Lung microvascular endothelial cell (primary cell): ENCODE measurements at places on chromosomes 5 and 9. TPM values are rescaled to one million over a fixed set of nuclear protein-coding genes. Genes with fewer than 3 reads are reported as not detected.

Gene COL23A1
- under 0.01 and 0.40 TPM in 2 replicates for total RNA-seq

Gene CNTLN
- 5.4 and 6.2 TPM in 2 replicates for total RNA-seq

Gene CTNND2
- total RNA-seq, result not detected in 2 replicates

Gene RLN2
- 0.65 and 0.99 TPM in 2 replicates for total RNA-seq

Gene SCGB3A2
- total RNA-seq, result not detected in 2 replicates

Gene CCDC192
- not detected in 2 replicates for total RNA-seq

Gene SPZ1
- not detected in 2 replicates for total RNA-seq

Gene CLTA
- total RNA-seq, result 221 and 243 TPM in 2 replicates

Gene PCDHB2
- total RNA-seq, result 1.3 and 2.2 TPM in 2 replicates

Gene LCP2
- total RNA-seq, result 0.20 and 0.22 TPM in 2 replicates

- no peak for DNase-seq
Measured at GRCh38 chr9:98962181-98962560, 18.5 kb downstream of the COL15A1 start.

DNA sequence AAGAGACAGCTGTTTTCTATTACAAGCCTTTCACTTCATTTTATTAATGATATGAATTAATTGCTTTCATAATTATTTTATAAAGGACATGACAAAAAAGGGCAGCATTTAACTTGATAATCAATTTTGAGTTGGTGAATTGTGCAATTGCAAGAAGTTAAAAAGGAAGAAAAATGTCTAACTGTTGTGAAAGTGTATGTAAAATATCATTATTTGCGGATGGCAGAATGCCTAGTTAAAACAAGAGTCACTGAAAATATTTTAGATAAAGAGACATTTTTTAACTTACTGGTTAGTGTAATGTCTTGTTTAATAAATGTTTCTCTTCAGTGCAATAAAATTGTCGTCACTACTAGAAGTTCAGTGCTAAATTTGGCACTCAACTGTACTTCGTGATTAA, 57.6 kb upstream of the HTR4 start:
- no peak for DNase-seq

- DNase-seq, result no peak
Measured at GRCh38 chr9:72127753-72128152, 21.5 kb upstream of the GDA start.

GRCh38 chr5:58069846-58070245, 390.0 kb downstream of the PLK2 start:
- DNase-seq, result no peak

- DNase-seq, result no peak
Measured at GRCh38 chr5:151461312-151461711, 13.9 kb downstream of the SLC36A1 start.

- no peak for DNase-seq
Measured at GRCh38 chr5:161165998-161166660, 314.1 kb upstream of the ATP10B start.

GRCh38 chr9:83474631-83475030, 63.6 kb downstream of the FRMD3 start:
- no peak for DNase-seq

- DNase-seq, result no peak
Measured at GRCh38 chr5:57509501-57510260, 27.1 kb upstream of the ACTBL2 start.

- DNase-seq, result peak; percentile 27
Measured at GRCh38 chr9:135343837-135344522, 135.6 kb upstream of the PPP1R26 start.

DNA sequence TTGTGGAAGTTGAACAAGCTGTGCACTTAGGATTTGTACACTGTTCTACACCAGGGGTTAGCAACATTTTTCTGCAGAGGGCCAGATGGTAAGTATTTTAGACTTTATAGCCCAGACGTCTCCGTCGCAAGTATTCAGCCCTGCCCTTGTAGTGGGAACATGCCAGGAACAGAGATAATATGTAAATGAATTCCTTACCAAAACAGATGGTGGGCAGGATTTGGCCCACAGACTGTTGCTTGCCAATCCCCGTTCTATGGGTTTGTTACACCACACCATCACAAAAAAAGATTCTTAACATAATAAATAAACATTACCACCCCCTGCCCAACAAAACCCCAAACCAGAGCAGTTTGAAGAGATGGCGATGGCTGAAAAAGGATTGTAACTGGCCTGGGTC, 74.3 kb downstream of the AMBP start:
- no peak for DNase-seq

DNA sequence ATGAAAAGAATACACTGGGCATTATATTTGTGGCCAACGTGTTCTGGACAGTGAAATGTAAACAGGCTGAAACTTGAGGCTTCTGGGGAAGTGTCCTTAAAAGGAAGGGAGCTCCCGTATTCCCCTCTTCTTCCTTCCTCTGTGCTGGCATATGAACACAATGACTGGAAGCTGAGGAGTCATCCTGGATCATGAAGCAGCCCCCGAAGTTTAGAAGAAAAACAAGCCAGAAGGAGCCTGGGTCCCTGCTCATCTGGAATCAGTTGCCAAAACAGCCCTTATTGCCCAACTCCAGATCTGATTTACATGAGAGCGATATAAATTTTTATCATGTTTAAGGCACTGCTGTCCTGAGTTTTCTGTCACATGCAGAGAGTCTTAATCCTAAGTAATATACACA, 65.4 kb upstream of the SLC1A1 start:
- DNase-seq, result peak; percentile 7

DNA sequence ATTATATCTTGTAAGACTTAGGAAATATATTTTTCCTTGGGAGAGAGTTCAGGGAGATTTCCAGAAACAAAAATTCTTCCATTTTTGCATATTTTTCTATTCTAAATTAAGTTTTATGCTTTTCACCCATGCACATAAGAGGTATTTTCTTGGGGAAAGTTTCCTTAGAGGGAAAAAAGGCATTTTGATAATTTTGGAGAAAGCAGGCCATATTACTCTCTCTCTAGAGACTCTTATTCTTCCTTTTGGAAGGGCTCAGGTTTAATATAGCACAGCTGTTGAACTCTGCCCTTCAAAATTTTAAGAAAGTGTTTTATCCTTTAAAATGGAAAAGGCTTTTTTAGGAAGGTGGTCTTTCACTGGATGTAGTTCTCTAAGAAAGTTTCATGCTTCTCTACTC, 8.0 kb downstream of the NDUFS4 start:
- no peak for DNase-seq

DNA sequence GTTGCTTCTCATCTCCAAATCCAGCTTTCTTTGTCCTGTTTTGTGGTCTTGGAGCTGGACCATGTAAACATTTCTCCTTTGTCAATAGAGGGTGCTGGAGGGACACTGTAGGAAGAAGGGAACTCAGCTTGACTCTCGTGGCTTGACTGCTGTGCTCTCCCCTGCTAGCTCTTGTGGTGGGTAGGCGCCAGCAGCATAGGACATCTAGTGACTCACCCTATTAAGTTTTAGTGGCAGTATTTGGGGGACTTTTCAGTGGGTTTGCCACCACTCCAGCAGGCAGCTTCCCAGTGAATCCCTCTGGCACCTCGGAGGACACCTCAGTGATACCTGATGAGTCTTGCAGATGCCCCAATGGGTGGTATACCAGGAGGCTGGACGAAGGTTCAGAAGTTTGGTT, 97.8 kb downstream of the TSSK1B start:
- peak; percentile 87 for DNase-seq

DNA sequence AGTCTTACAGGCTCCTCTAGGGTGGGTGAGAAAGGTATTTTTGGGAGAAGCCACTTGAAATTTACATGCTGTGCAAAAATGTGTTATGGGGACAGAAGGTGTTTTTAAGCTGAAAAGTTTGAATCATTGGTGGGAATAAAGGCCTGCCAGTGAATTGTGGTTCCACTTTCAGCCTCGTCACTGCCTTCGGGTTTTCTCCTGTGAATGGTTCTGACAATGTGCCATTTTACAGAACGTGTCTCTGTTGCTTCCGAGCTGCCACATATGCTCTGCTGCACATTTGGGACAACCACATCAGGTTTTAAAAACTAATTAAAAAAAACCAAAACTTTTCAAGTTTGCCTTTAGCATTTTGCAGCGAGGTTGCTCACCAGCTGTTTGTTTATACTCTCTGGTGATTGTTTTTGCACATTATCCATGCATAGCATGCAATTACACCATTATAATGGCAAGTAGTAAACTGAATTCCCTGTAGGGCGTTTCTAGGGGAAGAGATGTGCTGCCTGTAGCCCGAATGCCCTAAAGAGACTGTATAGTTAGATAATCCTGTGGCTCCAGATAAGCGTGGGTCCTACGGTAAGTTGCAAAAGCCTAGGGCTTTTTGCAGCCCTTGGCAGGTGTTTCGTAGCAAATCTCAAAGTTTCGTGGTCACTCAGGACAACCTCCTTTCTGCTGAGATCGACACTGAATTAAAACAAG, 40.1 kb upstream of the SUB1 start:
- no peak for DNase-seq

- DNase-seq, result peak; percentile 64
Measured at GRCh38 chr9:122307925-122308324, 43.2 kb downstream of the MRRF start.

- no peak for DNase-seq
Measured at GRCh38 chr5:10699987-10700386, 61.0 kb downstream of the DAP start.

- no peak for DNase-seq
Measured at GRCh38 chr9:4704129-4704528, 24.8 kb downstream of the CDC37L1 start.

- DNase-seq, result no peak
Measured at GRCh38 chr5:152092580-152092979, 167.9 kb upstream of the GLRA1 start.

GRCh38 chr9:1913631-1914330, 101.4 kb upstream of the SMARCA2 start:
- no peak for DNase-seq

- DNase-seq, result peak; percentile 82
Measured at GRCh38 chr5:65927503-65928321, 1.3 kb downstream of the ERBIN start.

- DNase-seq, result no peak
Measured at GRCh38 chr9:114093031-114093471, 6.0 kb downstream of the KIF12 start.

GRCh38 chr5:9233712-9234111, 312.2 kb downstream of the SEMA5A start:
- DNase-seq, result no peak

- DNase-seq, result no peak
Measured at GRCh38 chr9:74361508-74361907, 135.6 kb upstream of the RORB start.

DNA sequence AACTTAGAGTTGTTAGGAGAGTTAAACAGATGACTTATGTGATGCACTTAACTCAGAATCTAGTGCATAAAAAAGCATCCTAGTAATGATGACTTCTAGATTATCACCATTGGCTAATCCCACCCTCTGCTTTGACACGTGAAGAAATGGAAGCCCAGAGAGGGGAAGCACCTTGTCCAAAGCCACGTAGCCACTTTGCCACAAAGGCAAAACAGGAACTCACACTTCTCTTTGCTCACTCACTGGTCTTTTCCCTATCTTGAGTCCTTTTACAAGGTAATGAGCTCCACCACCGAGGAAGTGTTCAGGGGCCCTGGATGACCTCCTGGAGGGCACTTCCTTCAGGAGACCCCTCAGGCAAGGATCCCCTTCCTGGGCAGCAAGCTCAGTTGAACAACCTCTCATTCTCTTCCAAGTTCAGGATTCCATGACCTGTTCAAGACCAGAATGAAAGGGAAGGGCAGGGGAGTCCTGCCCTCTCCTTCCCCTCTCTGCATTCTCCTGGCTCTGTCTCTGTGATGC, 89.7 kb downstream of the HRH2 start:
- no peak for DNase-seq

DNA sequence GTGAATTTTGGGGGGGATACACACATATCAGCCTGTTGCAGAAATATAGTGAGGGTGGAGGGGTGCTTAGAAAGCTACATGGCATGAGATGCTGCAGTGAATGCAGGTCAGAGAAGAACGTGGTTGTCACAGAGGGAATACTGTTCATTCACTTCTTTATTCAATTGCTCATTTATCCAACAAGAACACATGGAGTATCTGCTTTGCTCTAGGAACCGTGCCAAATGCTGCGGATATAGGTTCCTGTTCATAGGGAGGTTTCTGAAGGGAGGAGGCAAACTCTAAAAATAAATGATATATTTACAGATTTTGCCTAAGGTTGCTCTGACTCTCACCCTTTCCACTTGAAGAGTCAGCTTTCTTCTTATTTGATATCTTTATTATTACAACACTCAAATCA, 444.3 kb upstream of the CLINT1 start:
- DNase-seq, result no peak

DNA sequence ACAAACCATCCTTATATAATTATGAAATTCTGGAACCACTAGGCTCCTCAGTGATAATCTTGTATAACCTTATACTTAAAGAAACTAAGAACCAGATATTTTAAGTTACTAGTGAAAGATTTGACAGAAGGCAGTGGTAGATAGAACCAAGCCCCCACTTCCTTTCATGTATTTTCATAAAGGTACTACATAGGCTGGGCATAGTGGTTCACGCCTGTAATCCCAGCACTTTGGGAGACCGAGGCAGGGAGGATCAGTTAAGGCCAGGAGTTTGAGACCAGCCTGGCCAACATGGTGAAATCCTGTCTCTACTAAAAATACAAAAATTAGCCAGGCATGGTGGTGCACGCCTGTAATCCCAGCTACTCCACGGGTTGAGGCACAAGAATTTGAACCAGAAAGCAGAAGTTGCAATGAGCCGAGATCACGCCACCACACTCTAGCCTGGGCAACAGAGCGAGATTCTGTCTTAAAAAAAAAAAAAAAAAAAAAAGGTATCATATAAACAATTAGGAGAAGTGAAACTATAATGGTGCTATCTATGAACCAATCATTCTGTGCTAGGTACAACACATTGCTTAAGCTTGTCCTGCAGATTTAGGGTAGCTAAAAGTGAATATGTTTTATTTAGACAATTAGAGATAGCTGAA, 27.9 kb upstream of the DTWD2 start:
- no peak for DNase-seq

- no peak for DNase-seq
Measured at GRCh38 chr5:58530942-58531490, 39.8 kb downstream of the GAPT start.
